CD4-positive, alpha-beta T cell treated with Interleukin-2 at 100 ng/mL for 4 hours (primary cell): ENCODE measurements at places on chromosomes 16 and 17.
A peak's percentile ranks its signal among the peaks of the same experiment; 100 is the strongest.

GRCh38 chr17:18186627-18186982 is 3.0 kb downstream of the ALKBH5 start:
- DNase-seq = no peak

GRCh38 chr17:40366861-40367518 is 2.5 kb upstream of the GJD3 start:
- DNase-seq = no peak

DNA sequence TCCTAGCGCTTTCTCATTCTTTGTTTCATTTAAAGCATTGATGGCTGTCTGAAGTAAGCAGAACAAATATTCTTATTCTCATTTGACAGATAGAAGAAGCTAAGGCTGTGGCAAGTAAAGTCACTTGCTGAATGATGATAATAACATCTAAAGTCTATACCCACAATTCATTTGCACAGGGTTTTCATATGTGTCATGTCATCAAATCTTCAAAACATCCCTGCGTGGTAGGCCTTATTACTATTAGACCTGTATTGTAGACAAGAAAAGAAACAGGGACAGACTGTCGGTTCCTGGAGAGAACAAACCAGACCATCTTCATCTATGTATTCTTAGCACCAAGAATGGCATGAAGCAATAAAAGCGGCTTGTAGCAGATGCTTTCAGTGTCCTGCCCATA is 85.9 kb downstream of the ASIC2 start:
- DNase-seq = no peak

- no peak for DNase-seq
These were observed 40.5 kb downstream of the TENT4B start for GRCh38 chr16:50193594-50193993.

- DNase-seq = peak; percentile 73
These were observed 178.7 kb downstream of the SEC14L1 start for GRCh38 chr17:77319211-77320043.

GRCh38 chr17:36533935-36534839 is 481 bp downstream of the MYO19 start:
- peak; percentile 52 for DNase-seq
